Urinary bladder (tissue), 4 donors: ENCODE measurements at places on chromosomes 2 and 18. TPM values are rescaled to one million over a fixed set of nuclear protein-coding genes. Genes with fewer than 3 reads are reported as not detected.

DNA sequence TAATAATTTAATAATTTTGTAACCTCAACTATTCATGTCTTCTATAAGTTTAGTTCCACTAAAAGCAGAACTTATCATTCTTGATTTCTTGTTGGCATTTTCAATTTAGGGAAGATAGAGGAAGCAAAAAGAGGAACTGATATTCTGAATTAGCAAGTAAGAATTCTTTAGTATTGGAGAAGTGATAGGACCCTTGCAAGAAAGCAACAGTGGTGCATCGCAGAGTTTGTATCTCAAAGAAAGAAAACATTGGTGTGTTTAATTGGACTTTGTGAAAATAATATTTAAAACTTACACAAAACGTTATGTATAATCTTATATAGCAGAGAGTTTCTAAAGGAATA is 36.5 kb upstream of the TNFRSF11A start:
- DNase-seq: no peak

The FZD7 gene
- total RNA-seq: 69.5 TPM

DNA sequence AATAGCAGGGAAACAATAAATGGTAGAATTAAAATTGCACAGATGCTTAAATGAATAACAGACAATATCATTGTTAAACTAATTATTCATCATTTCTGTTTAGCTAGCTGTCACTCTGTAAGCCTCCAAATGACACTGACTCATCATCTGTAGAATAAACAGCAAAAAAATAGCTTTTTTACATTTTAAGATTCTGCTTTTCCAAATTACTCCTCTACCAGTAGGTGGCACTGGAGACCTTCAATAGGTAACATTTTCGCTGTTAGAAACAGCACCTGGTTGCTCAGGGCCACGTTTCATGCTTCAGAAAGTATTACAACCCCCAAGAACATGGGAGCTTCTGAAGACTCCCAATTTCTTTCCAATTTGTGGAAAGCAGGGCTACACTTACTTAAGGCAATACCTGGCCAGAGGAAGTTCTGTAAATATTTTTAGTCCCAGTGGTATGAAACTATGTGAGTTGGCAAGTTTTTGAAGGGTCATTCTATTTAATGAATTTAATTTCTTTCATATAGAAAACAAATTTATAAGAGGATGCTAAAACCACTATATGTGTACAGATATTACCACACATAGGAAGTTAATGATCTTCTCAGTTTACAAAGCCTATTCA is 45.4 kb downstream of the TTN start:
- DNase-seq: no peak

DNA sequence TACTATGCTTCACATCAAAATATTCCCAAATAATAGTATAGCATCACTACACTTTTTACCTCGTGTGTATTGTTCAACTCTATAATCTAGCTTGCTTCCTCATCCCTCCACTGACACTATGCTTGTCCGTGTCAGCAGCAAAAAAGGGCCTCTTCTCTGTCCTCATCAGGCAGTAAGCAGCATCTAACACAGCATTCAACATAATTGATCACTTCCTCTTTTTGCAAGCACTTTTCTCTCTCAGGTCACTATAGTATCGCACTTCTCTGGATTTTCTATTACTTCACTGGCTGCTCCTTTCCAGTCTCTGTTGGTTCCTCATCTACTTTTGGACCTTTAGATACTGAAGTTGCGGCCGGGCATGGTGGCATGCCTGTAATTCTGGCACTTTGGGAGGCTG is 64.9 kb upstream of the ZSWIM2 start:
- no peak for DNase-seq

DNA sequence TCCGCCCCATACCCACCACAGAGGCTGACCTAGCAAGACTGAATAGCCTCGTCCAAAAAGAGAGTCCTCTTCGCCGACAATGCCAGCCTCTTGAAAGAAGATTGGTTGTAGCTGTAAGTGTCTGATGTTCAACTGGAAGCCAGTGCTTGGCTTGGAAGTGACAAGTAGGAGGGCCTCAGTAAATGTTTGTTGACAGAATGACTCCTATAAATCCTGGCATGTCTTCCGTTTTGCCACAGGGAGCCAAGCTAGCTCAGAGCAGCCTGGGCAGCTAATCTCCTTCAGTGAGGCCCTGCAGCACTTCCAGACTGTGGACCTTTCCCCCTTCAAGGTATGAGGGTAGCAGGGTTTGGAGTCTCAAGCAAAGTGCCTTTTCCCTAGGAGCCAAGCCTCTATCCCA is 14.9 kb downstream of the ELMOD3 start:
- DNase-seq: no peak

The VSNL1 gene
- 1.7 TPM for total RNA-seq

The SEH1L gene
- total RNA-seq: 26.6 TPM

GRCh38 chr2:239455436-239456203 is 54.8 kb upstream of the HDAC4 start:
- DNase-seq: no peak

DNA sequence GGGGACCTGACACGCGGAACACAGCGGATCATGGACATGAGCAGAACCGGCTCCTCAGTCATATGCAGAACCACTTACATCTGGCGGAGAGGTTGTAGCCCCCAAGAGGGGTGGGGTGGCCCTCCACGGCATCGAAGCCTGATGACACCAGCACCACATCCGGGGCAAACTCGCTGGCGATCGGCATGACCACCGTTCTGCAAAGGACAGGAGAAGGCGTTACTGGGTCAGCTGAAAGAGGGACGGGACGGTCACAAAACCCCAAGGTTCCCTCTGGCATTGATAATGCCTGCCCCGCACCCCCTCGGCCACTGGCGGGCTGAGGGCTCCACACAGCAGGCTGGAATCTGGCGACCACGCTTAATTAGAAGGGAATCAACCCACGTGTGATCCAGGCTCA is 220.5 kb downstream of the TWIST2 start:
- no peak for DNase-seq

- no peak for DNase-seq
Observed at GRCh38 chr2:127619877-127620705, 25.9 kb upstream of the GPR17 start.

The FSHR gene
- total RNA-seq: 0.69 TPM

GRCh38 chr2:224221455-224221913 is 180.4 kb downstream of the FAM124B start:
- DNase-seq: no peak

DNA sequence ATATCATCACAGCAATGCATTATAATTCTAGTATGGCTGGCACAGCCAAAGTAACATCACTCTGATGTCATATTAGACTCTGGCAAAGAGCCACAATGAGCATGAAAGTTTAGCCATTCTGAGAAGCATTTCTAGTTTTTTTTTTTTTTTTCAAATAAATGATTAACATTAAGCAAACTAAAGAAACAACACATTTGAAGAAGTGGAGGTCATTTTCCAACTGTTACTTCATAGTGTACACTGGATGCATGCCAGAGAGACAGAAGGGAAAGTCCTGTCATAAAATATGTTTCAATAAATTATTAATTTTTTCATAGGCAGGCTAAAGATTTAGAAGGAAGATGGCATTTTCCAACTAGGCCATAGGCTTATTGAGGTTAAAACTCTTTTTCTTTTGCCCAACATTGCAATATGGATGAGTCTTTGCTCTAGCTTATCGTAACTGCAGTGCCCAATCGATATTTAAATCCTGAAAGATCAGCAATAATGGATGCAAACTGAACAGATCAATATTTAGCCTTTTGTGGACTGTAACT is 1630.4 kb upstream of the ACVR2A start:
- DNase-seq: peak; percentile 0

DNA sequence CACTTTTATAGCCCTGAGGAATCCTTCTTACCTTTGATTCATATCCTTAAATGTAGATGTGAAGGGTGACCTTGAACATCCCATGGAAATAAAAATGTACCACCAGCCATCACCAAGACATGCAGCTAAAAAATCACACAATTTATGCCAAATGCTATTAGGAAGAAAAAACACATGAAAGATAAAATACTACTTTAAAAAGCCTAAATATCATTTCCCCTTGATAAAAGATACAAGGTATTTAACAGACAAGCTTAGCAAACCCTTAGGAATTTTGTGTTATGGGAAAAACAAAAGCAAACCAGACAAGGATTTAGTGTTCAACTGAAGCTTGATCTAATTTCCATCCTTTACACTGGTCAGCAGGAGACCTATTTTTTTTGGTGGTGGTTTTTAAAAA is 255.0 kb downstream of the ICOS start:
- DNase-seq: no peak

DNA sequence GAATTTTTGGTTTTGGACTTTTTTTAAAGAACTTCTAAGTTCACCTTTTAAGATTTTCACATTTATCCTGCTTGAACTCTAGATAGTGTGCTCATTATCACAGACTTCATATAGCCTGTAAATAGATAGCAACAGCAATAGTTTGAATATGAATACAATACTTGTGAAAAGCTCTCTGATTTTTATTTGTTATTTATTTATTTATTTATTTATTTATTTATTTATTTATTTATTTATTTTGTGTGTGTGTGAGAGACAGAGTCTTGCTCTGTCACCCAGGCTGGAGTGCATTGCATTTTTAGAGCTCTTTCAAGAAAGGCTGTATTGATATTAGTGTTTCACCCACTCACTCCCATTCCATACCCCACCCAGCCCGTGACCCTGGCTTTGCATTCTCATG is 153.6 kb downstream of the CNTNAP5 start:
- no peak for DNase-seq

- no peak for DNase-seq
Observed at GRCh38 chr2:16023506-16024360, 83.4 kb downstream of the MYCN start.

DNA sequence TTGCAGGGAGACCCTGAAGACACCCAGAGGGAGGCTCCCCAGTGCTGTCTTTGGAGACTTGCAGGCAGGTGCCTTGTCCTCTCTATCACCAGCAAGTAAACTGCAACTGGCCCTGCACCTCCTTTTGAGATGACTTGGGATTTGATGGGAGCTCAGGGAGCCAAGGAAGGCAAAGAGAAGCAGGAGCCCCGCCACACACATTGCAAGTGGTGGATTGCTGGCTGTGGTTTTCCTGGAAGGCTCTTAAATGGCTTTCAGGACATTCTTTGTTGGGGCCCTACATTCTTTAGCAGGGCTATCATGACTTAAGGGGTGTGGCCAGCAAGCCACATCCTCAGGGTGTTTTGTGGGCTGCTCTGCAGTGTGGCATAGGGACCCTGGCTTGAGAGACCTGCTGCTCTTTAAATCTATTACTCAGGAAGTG is 39.9 kb upstream of the CDC42EP3 start:
- DNase-seq: no peak

The PDCD1 gene
- total RNA-seq: not detected

- DNase-seq: no peak
Observed at GRCh38 chr2:16243411-16243996, 303.2 kb downstream of the MYCN start.

- no peak for DNase-seq
Observed at GRCh38 chr2:173806761-173807160, 158.4 kb downstream of the SP3 start.

- DNase-seq: no peak
Observed at GRCh38 chr2:235212501-235213158, 260.8 kb downstream of the SH3BP4 start.

DNA sequence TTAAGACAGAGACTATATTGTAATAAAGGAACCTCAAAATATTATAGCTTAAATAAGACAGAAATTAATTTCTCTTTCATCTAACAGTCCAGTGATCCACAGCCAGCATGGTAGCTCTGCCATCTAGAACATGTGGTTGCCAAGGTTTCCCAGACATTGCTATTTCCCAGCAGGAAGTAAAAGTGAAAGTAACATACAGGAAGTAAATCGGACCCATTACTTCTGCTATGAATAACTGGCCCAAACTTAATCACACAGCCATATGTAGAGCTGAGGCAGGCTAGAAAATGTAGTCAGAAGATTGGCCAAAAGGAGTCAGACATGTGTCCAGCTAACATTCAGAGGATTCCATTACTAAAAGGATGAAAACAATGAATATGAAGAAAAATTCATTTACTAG is 71.0 kb downstream of the NOL4 start:
- no peak for DNase-seq

DNA sequence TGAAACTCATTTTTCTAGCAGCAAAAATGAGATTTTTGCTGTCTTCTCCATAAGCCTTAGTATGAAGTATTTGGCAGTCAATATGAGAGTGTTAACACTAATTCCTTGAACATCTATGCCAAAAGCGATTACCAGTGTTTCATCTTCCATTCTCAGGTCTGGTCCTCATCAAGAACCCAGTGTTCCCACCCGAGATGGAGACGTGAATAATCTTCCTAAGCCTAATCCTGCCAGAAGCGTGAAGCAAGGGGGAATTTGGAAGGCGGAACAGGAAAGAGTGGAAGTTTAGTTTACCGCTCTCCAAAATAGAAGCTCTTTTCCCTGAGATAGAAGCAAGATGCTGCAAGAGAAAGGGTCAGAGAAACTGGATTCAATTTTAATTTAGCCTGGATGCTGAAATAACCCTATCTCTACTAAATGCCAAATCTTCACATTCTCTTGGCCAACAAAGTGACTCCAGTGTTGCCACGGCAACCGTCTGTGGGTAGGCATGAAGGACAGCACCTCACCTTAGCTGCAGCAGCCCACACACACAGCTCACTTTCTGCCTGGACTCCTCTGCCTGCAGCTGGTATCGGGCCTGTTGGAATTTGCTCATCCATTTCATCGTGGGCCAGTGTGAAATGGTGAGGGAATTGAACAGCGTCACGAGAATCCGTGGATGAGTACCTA is 711.1 kb downstream of the CBLN2 start:
- no peak for DNase-seq

- DNase-seq: no peak
Observed at GRCh38 chr2:20042531-20042930, 8.9 kb downstream of the LAPTM4A start.

- no peak for DNase-seq
Observed at GRCh38 chr2:207405150-207405549, 124.6 kb upstream of the CREB1 start.

- DNase-seq: no peak
Observed at GRCh38 chr2:123993728-123994323, 31.3 kb upstream of the CNTNAP5 start.

GRCh38 chr2:170170281-170171040 is 7.5 kb upstream of the MYO3B start:
- no peak for DNase-seq

The CCL20 gene
- not detected for total RNA-seq

The UXS1 gene
- 47.2 TPM for total RNA-seq

DNA sequence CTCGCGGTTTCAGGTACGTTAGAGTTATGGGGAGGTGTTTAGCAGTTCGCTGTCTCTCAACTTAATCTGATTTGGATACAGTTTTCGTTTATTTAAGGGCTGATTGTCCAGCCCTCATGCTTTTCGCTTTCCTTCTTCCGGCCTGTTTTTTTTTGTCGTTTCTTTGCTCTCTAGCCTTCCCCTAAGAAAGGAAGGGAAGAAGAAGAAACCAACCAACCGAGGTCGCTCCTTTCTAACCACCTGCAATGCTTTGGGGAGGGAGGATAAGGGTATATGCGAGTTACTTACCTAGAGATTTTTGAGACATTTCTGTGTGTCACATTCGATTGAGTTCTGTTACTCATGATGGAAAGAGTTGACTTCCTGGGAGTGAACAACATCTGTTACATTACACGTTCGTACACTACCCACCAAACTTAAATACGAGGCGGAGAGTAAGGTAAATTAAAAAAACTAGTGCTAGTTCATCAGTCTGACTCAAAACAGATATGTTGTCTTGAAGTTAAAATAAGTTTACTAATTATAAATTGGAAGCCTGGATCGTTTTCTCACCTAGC is 918 bp downstream of the EIF5B start:
- DNase-seq: no peak

The PTH2R gene
- 0.69 TPM for total RNA-seq
